ENCODE measurements at places on chromosomes 11 and 22. TPM values are rescaled to one million over a fixed set of nuclear protein-coding genes. Genes with fewer than 3 reads are reported as not detected.

The RAB1B gene
- 132 TPM for polyA plus RNA-seq

DNA sequence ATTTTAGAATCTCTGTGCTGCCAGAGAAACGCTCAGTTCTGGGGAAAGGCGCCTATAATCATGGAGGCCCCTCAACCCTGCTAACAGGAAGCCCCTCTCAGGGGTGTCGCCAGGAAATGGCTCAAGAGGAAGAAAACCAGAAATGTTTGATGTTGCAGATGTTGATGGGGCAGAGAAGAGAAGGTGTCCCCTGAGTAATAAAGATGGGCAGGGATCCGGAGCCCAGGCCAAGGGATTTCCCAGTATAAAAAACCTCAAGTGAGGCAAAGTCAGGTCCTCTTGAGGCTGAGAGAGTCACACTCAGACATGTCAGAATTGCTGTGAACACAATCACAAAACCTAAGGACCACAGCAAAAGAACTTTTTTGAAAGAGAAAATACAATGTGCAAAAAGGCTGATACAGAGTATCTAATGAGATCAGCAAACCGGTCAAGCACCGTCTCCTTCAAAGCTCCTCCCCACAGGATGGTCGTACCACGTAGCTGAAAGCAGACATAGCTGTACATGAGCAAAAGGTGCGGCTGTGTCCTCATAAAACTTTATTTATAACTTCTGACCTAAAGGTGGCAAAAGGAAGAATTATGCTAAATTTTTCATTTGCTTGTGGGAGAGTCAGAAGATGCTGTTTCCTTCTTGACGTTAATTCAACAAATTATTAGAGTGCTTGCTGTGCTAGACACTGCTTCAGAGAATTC, 12.2 kb downstream of the MOV10L1 start:
- DNase-seq = no peak

GRCh38 chr11:64225608-64226506, at the start of the genes NUDT22 and TRPT1:
Gene NUDT22 (plus strand): TSS chr11:64226274. CDS start chr11:64226653, 379 bp downstream.
Gene TRPT1 (minus strand): TSS chr11:64226186. CDS start chr11:64225860, 326 bp downstream.
- peak; percentile 94 for DNase-seq

- DNase-seq = peak; percentile 3
Measured at GRCh38 chr11:2580571-2581001, 119.2 kb downstream of the KCNQ1OT1 start.

The BAIAP2L2 gene
- polyA plus RNA-seq = 0.28 TPM

DNA sequence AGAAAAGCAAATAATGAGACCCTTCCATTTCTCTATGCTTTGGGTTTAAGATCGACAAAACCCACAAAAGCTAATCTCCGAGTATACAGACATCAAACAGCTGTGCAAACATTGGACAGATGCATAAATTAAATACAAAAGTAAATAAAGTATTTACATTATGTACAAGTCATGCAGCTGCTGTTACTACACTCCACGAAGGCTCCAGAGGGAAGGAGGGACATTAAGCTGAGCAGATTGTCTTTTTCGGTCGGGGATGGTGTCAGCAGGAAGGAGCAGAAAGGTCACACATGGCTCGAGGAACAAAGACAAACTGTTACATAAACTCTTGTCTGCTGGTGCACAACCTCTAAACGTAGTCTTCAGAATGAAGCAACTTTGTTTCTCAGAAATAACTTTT, 88.8 kb upstream of the BARX2 start:
- DNase-seq = no peak

DNA sequence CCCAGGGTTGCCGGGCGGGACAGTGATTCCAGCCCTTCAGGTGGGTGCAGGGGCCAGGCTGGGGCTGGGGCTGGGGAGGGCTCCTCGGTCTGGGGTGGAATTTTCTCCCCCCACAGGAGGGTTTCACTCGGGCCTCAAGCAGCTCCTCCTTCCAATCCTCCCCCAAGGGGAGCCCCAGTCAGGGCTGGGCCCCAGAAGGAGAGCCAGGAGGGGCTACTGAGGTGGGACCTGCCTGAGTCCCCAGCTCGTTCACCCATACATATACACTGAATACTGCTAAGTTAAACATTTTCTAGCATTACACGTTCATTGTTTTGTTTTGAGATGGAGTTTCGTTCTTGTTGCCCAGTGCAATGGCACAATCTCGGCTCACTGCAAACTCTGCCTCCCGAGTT, 1.5 kb upstream of the CRACR2B start:
- no peak for DNase-seq

GRCh38 chr11:75388386-75389275, 10.7 kb upstream of the RPS3 start:
- DNase-seq = peak; percentile 49

- DNase-seq = no peak
Measured at GRCh38 chr22:17724241-17724640, 50.0 kb downstream of the BID start.

The OR6M1 gene
- polyA plus RNA-seq = not detected

DNA sequence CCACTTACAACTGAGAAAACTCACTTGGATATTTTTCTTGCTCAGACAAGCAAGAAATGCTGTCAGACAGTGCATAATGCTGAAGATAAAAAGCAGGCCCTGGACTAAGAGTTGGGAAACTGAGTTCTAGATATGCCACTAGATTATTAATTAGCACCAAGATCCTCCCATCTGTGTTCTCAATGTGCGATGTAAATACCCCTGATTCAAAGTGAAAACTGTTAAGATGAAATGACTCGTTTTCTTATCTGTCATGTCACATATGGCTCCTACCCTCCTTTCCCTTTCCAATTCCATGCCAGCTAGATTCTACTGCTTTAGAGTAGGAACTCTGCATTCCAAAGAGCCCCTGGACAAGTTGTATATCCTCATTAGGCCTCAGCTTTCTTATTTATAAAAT, 88.9 kb upstream of the CLNS1A start:
- no peak for DNase-seq

DNA sequence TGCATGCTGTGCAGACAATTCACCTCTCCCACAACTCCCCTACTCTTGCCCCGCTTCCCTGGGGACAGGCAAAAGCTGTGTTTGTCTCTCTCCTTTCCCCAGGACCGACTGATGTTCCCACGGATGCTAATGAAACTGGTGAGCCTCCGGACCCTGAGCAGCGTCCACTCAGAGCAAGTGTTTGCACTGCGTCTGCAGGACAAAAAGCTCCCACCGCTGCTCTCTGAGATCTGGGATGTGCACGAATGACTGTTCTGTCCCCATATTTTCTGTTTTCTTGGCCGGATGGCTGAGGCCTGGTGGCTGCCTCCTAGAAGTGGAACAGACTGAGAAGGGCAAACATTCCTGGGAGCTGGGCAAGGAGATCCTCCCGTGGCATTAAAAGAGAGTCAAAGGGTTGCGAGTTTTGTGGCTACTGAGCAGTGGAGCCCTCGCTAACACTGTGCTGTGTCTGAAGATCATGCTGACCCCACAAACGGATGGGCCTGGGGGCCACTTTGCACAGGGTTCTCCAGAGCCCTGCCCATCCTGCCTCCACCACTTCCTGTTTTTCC, 1.4 kb upstream of the MADD start:
- DNase-seq = no peak

The ZNF280A gene
- polyA plus RNA-seq = not detected

The OR56A1 gene
- not detected for polyA plus RNA-seq

- DNase-seq = no peak
Measured at GRCh38 chr22:19393704-19394103, 37.8 kb downstream of the HIRA start.

GRCh38 chr11:108199446-108200321, 22.8 kb downstream of the NPAT start:
- no peak for DNase-seq

DNA sequence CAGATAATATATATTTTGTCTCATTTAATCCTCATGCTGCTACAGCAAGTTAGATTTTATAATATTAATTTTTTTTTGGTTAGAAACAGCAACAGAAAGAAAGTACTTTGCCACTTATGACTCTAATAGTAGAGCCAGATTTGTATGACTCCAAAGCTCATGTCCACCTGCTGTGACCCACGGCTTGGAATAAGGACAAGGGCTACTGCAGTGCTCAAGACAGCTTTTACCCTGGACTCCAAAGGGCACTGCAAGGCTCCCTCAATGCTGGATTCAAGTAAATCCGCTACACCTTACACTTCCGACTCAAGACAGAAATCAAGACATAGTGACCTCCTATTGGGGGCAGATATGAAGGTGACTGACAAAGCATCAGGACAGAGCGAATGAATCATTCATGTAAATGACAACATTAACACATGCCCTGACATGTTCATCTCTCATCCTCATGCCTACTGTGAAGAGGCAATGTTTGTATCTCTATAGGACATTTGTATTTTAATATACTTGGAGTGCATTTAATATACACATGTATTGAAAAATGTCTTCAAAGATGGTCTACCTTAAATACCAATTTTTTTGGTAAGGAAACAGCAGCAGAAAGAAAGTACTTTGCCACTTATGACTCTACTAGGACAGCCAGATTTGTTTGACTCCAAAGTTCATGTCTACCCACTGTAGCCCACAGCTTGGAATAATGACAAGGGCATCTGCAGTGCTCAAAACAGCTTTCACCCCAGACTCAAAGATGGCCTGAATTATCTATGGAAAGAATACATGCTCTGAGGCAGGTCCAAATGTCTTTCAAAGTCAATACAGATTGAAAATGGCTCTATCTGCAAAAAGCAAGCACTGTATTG, 375.6 kb upstream of the CCDC90B start:
- no peak for DNase-seq

The MMP12 gene
- not detected for polyA plus RNA-seq

DNA sequence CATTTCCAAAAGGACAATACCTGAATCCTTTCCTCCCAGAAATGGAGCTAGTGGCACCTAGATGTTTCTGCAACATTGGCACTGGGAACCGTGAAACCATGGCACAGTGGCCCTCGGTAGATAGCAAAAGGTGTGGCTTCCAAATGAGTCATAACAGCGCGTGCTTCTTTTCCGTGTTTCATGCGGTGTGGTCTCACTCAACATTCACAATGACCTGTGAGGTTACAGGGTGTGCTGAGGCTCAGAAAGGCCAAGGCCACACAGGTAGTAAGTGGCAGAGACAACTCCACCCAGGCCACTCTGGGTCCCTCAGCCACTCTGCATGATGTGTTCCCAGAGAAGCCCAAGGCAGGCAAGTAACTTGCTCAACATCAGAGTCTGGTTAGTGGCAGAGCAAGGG, 67.4 kb downstream of the TP53I11 start:
- DNase-seq = no peak

GRCh38 chr11:119512369-119512768, 89.4 kb upstream of the THY1 start:
- DNase-seq = no peak

The WNT11 gene
- 6.7 TPM for polyA plus RNA-seq

DNA sequence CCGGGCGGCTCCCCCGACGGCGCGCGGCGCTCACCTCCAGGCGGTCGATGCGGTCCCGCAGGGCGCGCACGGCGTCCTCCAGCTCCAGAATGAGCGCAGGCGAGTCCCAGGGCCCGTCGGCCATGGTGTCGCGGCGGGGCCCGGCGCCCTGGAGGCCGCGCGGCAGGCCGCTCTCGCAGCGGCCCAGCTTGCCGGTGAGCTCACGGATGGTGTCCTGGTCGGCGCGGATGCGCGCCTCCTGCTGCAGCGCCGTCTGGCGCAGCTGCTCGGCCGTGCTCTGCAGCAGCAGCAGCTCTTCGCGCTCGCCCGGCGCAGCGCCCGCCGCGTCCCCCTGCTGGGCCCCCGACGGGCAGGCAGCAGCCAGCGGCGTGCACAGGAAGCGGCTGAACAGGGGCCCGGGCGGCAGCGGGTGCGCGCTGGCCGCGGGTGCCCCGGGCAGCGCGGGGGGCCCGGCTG, 599 bp downstream of the NPTXR start:
- peak; percentile 60 for DNase-seq

The OR6T1 gene
- polyA plus RNA-seq = not detected

The IGLL5 gene
- not detected for polyA plus RNA-seq

DNA sequence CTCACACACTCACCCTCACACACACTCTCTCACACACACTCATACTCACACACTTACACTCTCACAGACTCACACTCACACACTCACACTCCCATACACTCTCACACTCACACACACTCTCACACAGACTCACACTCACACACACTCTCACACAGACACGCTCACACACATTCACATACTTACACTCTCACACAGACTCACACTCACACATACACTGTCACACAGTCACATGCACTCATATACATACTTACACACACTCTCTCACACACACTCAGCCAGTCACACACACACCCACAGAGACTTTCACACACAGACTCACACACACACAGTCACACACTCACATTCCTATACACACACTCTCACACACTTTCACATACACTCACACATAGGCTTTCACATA, 1478.8 kb downstream of the BRD1 start:
- no peak for DNase-seq

GRCh38 chr11:13415201-13415600, 47.8 kb downstream of the BTBD10 start:
- DNase-seq = no peak

DNA sequence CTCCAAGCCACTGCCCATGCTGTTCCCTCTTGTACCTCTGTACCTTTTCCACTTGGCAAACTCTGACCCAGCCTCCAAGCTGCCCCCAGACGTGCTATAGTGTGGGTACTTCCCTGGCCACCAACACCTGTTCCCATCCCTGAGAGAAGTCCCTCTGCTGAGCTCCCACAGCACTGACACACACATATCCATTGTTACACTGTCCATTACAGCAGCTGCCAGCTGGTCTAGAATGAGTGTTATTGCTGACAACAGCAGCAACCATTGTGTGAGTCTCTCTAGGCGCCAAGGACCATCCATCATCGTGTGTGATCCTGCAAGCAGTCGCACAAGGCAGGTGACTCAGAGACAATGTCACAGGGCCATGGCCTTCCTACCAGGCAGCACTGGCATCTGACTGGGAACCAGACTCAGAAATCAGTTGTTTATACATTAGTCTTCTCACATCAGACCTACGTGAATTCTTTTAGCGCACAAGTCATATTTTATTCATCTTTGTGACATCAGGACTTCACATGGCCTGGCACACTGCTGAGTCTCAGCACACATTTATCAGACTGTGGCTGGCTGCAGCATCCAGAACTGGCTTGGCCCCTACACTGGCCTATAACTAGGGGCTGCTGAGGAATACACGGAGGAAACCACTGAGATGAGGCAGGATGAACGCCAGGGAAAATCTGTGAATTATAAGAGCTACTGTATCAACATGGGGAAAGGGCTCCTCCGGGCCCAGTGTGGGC, 56.4 kb downstream of the SGSM3 start:
- DNase-seq = no peak

DNA sequence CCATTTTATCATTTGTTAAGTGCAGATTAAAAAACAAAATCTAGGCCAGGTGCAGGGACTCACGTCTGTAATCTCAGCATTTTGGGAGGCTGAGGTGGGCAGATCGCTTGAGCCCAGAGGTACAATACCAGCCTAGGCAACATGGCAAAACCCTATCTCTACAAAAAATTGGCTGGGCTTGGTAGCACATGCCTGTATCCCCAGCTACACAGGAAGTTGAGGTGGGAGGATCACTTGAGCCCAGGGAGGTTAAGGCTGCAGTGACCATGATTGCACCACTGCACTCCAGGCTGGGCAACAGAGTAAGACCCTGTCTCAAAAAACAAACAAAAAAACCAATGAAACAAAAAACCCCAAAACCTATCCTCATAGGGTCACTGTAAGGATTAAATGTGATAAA, 32.9 kb downstream of the HIRA start:
- no peak for DNase-seq

- DNase-seq = no peak
Measured at GRCh38 chr11:101835506-101836063, 79.2 kb upstream of the CEP126 start.

Measured in heart right ventricle (tissue), 16 donors.